GM12891 (cell line): ENCODE measurements at places on chromosomes 12 and 14.
A peak's percentile ranks its signal among the peaks of the same experiment; 100 is the strongest.

GRCh38 chr12:13247596-13247995 is 51.1 kb downstream of the EMP1 start:
- no peak for DNase-seq

GRCh38 chr14:71022939-71023338 is 115.7 kb downstream of the PCNX1 start:
- DNase-seq = no peak

DNA sequence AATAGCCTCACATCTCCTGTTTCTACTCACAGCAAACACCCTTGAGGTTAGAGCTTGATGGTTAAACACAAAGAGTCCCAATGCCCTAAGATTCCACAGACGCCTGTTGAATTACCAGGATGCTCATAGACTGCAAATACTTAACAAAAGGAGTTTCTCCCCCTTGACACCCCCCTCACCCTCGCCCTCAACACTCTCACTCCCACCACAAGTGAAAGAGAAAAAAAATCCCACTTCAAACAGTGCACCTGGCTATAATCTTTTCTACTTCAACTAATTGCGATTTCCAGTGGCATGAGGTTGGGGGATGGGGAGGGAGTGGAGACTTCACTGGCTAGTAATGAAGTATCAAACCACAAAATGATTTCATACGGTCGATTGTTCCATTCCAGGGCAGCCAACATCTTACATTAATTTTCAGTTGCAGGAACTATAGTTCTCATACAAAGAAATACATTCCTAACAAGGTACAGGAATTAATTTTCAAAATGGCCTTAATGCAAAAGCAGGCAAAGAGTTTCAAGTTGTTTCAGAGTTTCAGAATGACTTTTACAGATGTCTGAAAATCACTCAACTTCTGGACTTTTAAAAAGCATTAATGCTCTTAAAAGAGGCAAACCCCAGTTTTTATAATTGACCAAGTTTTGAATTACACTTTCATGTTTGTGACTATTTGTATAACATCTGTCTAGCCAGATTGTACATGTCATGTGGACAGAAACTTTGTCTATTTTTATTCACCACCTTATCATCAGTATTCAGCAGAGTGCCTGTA is 390.7 kb downstream of the C12orf75 start:
- DNase-seq = no peak

GRCh38 chr14:105818712-105819005 is 292.3 kb downstream of the TMEM121 start:
- peak; percentile 30 for DNase-seq

DNA sequence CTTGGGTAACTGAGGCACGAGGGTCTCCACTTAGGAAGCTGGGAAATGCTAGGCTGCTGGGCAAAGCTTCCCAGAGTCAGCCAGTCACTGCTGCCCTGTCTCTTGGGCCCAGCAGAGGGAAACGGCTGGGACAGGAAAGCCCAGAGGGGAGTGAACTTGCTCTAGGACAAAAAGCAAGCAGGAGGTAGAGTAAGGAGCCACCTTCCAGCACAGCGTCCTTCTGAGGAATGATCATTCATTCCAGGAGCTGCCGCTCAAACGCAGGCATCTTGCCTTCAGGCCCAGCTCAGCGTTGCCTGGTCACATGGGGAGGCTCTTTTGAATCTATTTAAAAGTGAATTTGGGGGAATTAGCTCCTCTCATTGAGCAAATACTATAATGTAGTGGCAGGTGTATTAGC is 118.6 kb downstream of the CRACR2A start:
- DNase-seq = no peak

- no peak for DNase-seq
Measured at GRCh38 chr12:4569261-4569660, 7.3 kb downstream of the DYRK4 start.

DNA sequence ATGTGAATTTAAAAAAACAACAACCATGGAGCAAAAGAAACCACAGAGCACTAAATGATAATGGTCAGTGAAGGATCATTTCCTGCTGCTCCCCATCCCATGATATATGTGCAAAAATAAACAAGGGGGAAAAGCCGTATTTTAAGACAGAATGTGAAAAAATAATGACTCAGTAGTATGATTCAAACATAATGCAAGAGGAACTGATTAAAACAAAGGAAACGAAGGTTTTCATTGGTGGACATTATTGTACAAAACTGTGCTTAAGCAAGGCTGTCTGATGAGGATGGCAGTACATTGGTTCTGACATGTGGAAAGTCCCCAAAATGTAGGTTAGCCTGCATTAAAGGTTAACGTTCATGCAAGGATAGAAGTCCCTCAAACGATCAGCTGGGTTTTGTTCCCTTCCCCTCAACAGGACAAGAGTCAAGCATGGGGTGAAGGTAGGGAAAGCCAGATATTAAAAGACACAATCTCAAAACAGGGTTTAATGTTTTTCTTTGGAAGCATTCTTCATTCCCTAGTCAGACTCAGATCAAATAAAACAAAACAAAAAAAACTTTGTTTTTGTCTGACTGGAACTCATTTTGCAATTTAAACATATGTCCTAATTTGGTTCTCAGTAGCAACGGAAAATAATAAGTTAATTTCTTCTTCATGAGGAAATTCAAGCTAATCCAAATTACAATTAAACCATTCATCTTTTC is 26.3 kb upstream of the PTGDR start:
- no peak for DNase-seq
